ENCODE measurements at places on chromosomes 11 and 22.

GRCh38 chr22:26684168-26684567, 26.8 kb downstream of the MIAT start:
- no peak for DNase-seq

GRCh38 chr11:75241906-75242644, 1.5 kb downstream of the TPBGL start:
- DNase-seq: no peak

DNA sequence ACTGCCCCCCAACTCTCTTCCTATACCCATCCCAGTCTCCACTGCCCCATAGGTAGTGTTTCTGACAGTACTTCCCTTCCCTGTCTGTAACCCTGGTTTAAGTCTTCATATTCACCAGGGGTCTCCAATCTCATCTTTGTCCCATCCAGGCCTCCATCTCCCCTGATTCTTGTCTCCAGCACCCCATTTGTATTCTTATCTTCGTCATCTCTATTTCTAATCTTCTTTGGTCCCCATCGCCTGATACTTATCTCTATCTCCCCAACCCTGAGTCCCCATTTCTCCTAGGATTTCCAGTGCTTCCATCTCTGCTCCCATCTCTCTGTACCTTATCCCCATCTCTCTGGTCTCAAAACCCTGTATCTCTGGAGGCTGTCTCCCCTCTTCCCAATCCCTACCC, 1.8 kb downstream of the PHOX2A start:
- DNase-seq: no peak

GRCh38 chr22:39266398-39267030, 21.7 kb upstream of the PDGFB start:
- no peak for DNase-seq

DNA sequence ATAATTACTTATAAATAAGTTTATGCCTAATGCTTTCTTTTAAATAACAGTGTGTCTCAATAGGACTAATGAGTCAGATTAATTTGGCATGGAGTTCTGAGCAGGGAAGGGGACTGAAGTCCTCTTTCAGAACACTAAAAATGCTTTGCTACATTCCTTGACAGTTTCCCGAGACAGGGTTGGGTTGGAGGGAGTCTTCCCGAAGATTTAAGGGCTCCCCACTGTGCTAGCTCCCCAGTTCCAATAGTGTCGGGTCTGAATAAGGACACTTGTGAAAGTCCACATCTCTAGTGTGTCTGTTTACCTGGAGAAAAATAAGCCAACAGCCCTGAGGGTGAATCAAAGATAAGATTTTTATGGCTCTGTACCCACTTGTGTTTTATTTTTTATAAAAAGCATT, 41.8 kb upstream of the HSD17B12 start:
- no peak for DNase-seq

DNA sequence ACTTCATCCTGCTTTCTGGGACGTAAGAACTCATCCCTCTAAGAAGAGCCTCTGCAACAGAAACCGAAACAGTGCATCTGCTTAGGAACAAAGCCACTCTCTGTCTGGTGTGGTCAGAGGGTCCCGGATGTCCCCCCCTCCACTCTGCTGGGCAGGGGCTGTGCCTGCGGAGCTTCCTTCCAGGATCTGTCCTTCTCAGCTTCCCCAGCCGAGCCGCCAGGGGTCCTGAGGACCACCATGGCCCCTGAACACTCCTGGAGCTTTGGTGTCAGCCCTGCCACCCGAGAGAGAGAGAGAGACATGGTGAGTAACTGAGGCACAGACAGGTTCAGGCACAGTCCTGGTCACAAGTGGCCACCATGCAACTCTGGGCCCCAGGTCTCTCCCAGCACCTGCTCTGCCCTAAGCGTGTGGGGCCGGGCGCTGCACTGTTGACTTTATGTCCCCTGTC, 24.4 kb upstream of the MGAT3 start:
- DNase-seq: no peak

DNA sequence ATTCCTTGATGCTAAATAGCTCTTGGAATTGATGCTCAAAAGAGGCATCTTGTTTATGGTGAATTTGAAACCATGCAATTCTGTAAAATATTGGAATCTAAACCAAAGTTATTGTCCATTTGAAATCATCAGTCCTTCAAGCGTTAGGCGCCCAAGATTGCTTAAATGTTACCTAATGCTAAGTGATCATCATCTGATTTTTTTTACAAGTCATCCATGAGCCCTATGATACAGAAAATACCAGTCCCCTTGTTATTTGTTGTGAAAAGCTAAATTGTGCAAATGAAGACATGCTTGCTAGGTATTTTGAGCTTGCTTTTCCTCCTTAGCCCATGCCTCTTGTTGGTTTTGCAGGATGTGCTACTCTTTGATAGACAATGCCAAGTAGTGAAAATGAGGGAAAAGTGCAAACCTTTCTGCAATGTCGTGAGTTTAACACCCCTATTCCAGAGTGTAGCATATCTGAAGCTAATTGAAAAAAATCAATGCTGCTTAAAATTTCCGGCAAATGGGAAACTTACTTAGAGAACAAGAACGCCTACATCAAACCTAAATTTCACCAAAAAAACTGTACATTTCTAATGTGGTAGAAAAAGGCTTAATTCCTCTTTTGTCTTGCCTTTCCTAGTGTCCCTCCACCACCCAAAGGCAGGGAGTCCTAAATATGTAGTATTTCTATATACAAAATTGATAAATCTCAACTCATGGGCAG, 1.9 kb downstream of the GRK3 start:
- DNase-seq: no peak

GRCh38 chr22:27609451-27609888, 192.1 kb downstream of the MN1 start:
- DNase-seq: no peak

- DNase-seq: peak; percentile 34
Observed at GRCh38 chr11:26319906-26320305, 12.0 kb upstream of the ANO3 start.

DNA sequence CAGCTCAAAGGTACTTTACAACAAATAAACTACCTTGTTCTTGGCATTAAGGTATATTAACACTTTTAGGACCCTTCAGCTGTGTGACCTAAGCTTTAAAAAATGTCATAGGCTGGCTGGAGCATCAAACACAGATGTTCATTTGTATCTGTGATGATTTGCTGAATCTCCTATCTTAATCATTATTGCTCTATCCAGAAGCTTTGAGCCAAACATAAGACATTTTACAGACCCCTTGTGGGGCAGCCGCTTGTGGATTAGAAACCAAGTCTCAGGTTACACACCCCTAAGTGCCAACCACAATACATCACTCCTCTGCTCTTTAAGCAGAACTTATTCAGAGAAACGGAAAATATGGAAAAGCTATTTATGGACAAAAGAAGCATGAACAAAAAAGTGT, 394.2 kb upstream of the CCDC90B start:
- DNase-seq: no peak

DNA sequence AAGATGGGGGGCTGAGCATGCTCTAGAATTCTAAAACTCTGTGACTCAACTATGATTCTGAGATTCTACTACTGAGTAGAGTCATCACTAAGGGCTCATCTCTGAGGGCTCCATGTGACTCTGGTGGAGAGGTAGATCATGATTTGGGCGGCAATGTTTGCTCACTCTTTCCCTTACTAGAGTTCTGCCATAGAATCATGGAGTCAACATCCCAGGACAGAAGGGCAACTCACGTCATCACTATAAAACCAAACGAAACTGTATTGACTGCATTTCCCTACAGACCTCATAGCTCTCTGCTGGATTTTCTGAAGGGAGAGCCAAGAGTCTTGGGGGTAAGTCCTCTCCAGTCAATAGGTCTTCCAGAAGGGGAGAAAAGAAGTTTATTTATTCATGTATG, at the start of gene MS4A14:
MS4A14 (plus strand) TSS at position 78 of the 400 bp plus-strand sequence; CDS start at position 198, 120 bp downstream.
- no peak for DNase-seq

DNA sequence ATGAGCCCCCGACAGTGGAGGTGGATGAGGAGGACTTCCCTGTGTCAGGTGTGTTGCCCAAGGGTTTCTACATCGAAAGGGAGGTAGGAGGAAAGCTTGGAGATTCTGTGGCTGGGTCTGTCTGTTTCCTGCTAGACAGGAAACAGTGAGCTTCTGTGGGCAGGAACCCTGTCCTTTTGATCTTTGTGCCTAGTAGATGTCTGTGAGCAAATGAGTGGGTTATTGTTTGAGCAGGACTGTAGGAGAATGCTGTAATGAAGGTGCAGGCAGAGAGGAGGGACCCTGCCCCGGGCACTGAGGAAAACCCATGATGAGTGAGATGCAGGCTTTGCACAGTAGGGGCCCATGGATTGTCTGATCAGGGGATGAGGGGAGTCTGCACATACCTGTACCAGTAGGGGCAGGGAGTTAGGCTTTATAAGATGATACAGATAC, 14.0 kb downstream of the USP35 start:
- no peak for DNase-seq

GRCh38 chr11:104619751-104620150, 278.5 kb downstream of the CASP12 start:
- no peak for DNase-seq
